ENCODE measurements at places on chromosomes 12 and 14. TPM values are rescaled to one million over a fixed set of nuclear protein-coding genes. Genes with fewer than 3 reads are reported as not detected.

The SYNE3 gene
- total RNA-seq: 76.1 TPM

The ISCA2 gene
- total RNA-seq: 30.0 TPM

The CABP1 gene
- not detected for total RNA-seq

The STX2 gene
- total RNA-seq: 19.8 TPM

The KRT82 gene
- total RNA-seq: not detected

The SYNJ2BP gene
- total RNA-seq: 16.6 TPM

The SMCO2 gene
- total RNA-seq: not detected

The P2RX4 gene
- 30.4 TPM for total RNA-seq

The TPPP2 gene
- not detected for total RNA-seq
